Choroid plexus epithelial cell (primary cell): ENCODE measurements at places on chromosomes 1 and 21.

DNA sequence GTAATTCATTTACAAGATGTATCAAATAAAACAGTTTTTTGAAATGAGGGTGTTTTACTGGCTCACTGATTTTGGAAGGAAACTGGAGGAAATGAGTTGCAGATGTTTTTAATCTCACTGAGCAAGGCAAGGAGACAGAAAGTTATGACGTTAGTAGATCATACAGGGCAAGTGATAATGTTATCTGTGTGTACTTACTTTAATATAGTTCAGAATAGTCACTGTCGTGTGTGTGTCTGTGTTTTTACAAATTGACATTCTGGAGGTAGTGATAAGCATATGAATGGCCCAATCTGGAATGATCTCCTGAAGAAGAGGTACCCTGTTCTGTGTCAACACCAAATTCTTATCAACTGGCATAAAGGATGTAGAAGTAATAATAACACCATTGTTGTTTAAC, 1.9 kb upstream of the GBP4 start:
- DNase-seq: no peak

- no peak for DNase-seq
Measured at GRCh38 chr1:87122243-87122642, 206.4 kb upstream of the LMO4 start.

DNA sequence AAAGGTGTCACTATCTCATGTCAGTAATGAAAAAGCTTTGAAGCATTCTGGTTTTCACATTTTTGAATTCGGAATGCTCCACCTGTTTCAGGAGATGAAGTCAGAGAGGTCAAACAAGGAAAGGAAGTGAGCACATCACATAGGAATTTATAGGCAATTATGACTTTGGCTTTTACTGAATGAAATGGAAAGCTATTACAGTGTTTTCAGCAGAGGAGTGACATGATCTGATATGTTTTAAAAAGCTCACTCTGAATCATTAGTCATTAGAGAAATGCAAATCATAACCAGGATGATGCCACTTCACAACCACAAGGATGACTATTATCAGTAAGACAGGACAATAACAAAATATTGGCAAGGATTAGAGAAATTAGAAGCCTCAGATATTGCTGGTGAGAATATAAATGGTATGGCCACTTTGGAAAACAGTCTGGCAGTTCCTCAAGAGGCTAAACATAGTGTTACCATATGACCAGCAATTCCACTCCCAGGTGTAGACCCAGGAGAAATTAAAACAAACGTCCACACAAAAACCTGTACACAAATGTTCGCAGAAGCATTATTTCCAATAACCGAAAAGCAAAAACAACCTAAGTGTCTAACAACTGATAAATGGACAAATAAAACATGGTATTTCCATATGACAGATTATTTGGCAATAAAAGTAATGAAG, 7.5 kb downstream of the TAF1A start:
- DNase-seq: peak; percentile 17

DNA sequence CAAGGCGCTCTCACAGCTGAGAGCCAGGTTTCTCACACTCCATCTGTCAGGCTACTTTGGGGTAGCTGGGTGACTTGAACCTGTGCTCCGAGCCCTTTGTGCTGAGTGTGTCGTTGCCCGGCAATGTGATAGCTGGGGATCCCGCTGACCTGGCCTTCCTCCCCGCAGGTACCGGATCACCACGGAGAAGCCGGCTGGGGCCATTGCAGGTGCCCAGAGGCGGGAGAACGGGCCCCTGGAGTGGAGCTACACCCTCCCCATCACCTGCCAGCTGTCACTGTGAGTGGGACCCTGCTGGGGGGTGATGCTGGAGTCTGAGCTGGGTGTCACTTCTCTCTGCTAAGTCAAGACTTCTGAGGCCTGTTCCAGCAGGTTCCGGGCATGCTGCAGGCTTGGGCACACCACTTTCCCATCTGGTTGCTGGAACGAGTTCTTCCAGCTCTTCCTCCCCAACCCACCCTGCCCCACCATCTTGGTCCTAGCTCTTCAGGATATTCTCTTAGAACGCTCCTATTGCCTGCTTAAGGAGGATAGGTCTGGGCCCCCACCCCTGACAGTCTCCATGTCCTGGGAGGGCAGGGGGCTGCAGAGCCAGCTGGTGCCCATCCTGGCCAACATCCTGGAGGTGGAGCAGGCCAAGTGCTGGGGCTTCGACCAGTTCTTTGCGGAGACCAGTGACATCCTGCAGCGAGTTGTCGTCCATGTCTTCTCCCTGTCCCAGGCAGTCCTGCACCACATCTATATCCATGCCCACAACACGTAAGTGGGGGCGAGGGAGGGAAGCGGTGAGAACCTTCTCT, 7.5 kb downstream of the IKBKE start:
- DNase-seq: no peak

GRCh38 chr1:203097001-203097400, 11.2 kb upstream of the MYOG start:
- no peak for DNase-seq

DNA sequence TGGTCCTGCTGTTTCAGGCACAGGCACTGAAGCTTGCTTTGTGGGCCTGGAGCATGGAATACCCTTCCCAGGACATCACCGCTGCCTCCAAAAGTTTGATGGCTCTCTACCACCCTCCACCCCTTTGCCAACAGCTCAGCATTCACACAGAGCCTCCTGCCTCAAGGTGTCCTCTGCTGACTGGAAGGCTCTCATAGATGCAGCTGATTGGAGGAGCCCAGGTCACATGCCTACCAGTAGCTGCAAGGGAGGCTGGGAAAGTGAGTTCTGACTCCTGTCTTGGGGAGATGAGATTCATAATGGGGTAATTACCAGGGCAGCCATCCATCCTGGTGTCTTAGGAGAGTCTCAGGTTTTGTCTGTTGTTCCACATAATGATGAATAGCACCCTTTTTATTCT, 124.8 kb upstream of the GRIK3 start:
- DNase-seq: no peak

DNA sequence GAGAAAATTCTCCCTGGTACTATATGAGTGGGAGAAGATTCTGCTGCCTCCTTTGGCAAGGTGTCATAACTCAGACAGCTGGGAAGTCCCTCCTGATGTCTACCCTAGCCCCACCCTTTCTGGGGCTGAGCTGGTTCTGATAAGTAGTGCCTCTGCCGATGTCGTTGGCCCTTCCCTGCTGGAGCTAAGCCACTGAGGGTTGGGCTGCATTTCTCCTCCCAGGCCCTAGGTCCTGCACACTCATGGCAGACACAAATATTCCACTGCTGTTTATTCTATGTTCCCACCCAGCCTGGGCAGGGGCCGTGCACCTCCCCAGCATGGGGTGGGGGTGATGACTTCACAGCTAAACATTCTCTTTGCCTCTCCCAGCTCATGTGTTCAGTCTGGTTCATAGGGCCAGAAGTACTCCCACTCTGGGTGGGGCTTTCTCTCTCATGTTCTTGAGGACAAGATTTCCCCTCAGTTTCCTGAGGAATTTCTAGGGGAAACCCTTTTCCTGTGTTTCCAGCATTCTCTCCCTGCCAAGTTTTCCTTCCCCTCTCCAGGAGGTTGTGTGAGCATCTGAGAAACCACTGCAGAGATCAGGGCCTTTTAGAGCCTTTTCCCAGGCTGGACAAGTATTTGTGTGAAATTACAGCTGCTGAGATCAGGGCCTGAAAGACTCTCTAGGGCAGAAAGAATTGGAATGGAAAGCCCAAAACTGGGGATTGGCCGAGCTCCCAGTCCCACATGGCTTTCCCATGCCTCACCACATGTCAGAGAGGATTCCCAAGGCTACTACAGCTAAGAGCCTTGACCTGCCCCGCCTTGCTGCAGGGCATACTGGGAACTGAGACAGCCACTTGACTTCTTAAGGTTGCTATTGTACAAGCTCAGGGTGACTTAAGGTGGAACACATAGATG, 66.2 kb downstream of the ATP2B4 start:
- DNase-seq: peak; percentile 97
